ENCODE measurements at places on chromosomes 13 and 19.

DNA sequence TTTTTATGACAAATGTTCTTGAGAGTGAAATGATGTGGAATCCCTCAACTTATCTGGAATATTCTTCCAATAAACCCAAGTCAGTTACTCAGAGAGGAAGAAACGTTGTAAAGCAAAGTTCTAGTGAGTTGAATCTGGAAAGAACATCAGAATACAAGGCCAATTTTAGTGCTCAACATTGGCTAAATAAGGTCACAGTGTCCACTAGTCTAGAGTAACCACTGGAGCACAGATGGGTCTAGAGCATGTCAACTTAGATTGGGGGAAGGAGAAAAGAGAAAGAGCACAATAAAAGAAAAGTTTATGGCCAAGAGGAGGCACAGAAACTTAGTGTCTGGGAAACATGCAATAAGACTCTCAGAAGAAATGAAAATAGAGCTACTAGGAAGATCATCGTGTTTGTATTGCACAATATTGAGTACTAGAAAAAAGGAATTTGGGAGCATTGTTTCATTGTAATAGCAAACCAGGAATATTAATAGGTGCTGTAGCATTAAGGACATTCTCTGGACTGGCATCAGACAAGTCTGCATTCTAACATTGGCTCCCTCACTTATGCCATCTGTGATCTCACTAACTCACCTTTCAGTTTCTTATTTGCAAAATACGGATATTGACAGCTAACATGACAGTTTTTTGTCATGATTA is 1318.5 kb downstream of the PCDH9 start:
- DNase-seq = no peak

GRCh38 chr13:51000571-51001260 is 91.1 kb downstream of the RNASEH2B start:
- peak; percentile 90 for DNase-seq

- DNase-seq = no peak
Observed at GRCh38 chr19:1624458-1624857, 19.2 kb upstream of the UQCR11 start.

DNA sequence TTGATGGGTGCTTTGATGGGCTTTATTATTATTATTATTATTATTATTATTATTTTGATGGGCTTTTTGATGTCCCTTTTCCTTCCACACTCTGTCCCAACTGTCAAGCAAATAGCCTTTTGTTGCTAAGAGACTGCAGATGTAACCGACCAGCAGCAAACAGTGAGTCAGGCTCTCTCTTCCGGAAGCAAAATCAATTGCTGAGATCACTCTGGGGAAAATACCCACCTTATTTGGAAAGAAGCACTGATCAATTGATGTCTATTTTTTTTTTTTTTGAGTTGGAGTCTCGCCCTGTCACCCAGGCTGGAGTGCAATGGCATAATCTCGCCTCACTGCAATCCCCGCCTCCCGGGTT is 2.9 kb downstream of the LDLR start:
- no peak for DNase-seq

DNA sequence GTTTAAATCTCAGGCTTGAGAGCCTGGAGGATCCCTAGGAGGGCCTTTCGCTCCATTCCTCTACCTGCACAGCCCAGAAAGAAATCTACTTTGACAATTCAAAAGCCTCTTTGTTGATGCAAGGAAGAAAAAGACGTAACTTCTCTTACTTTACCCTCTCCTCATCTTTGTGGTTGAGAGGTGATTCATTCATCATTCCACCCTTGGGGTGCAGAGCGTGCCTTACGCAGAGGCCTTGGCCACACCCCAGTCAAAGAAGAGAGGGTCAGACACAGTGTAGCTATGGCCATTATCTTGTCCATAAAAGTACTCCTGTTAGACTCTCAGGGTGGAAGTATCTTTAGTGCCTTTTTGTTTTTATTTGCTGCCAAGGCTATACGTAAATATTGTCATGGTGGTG is 184.0 kb downstream of the IRS2 start:
- no peak for DNase-seq

DNA sequence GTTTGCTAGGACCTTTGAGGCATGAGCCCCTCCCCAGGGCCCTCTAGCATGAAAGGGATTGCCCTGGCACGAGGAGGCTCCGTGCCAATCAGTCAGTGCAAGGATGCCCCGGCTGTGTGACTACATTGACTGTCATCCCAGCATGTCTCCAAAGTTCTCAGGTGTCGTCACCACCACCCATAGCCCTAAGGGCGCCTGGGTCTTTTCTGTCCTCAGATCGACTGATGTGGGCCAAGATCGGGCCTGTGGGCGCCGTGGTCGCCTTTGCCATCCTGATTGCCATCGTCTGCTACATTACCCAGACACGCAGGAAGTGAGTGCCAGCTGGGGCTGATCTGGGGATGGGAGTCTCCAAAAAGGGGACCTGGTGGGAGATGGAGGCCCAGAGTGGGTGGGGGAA is 18.4 kb downstream of the MAG start:
- no peak for DNase-seq

DNA sequence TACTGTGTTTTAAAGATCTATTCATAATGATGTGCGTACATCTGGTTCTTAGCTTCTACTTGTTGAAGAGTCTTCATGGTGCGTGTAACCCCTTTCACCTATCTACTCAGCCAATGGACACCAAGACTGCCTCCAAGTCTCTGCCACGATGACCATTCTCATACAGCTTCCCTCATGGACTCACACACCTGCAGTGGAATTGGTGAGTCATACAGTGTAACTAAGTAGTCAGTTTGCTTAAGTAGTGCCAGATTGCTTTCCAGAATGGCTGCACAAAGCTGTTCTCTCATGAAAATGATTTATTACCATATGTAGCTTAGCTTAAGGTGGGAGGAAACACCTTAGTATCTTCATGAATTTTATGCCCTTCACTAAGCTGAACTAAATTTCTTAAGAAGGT is 112.3 kb downstream of the AKAP11 start:
- no peak for DNase-seq

DNA sequence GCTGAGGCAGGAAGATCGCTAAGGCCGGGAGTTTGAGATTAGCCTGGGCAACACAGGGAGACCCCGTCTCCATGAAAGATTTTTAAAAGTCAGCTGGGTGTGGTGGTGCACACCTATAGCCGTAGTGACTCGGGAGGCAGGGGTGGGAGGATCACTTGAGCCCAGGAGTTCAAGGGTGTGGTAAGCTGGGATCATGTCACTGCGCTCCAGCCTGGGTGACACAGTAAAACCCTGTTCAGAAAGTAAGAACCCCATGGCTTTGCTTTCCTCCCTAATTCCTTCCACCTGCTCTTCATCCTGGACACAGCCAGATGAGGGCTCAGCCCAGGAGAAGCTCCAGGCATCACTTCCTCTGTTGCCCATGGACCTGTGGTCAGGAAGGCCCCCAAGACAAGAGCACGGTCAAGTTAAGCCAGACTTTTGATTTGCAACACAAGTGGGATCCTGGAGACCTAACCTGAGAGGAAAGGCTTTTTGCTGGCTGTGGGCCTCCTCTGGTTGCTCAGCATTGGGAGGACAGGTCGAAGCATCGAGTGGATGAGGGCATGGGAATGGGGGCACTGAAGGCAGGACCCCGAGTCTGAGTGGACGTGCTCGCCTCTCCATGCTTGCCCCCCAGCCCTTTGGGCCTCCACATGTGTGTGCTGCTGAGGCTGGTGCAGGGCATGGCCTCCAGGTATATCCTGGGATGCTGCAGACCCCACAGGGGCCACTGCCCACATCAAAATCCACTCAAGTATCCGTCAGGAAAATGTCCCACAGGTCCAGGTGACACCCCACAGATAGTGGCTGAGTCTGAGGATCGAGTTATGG is 25.4 kb downstream of the TUBA3C start:
- DNase-seq = no peak

Measured in left forelimb (tissue), 1 donor.